ENCODE measurements at places on chromosomes 6 and 20.

- no peak for ATAC-seq
These were observed 36.9 kb downstream of the CCN2 start for GRCh38 chr6:131914234-131914633.

- ATAC-seq, result peak; percentile 82
These were observed at the start of gene PDE7B for GRCh38 chr6:135851442-135852271. Gene PDE7B (plus strand): TSS chr6:135851701.

DNA sequence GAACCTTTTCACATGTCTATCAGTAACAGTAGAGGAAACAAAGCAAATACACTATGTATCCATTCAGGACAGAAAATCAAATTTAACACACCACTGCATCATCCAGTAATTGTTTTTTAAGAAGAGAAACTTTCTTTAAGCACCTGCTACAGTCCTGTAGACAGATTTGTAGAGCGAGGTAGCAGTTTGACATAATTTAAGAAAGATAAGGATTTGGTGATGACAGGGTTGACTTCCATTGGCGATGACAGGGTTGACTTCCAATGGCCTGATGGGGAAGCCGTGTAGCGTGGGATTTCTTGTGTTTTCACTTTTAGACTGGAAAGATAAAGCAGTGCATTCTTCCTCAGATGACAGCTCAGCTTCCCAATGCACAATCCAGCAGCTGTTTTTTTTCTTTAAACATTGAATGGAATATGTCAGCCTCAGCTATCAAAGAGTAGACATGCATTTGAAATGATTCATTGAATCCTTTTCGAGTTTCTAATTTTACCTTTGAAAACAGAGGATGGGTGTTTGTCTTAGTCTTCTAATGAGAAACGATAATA lies 68.5 kb downstream of the ECT2L start:
- ATAC-seq, result no peak

- no peak for ATAC-seq
These were observed 141.3 kb downstream of the PXDC1 start for GRCh38 chr6:3610206-3610605.

DNA sequence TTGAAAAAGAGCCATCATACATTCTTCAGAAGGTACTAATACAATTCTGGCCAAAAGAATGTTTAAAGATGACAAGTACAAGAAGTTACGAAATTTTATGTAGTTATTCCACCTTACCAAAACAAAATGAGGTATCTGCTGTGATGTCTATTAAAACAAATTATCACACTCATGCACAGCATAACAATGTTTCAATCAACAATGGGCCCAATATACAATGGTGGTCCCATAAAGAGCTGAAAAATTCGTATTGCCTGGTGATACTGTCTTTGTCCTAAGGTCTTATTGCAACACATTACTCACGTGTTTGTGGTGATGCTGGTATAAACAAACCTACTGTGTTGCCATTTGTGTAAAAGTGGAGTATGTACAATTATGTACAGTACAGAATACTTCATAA lies 3.6 kb upstream of the NUP153 start:
- ATAC-seq, result no peak

GRCh38 chr6:138958595-138958994 lies 29.5 kb downstream of the REPS1 start:
- ATAC-seq, result no peak

GRCh38 chr20:62511300-62511914 lies 35.6 kb upstream of the GATA5 start:
- no peak for ATAC-seq

- no peak for ATAC-seq
These were observed 1.1 kb upstream of the BEND6 start for GRCh38 chr6:56953597-56954402.

DNA sequence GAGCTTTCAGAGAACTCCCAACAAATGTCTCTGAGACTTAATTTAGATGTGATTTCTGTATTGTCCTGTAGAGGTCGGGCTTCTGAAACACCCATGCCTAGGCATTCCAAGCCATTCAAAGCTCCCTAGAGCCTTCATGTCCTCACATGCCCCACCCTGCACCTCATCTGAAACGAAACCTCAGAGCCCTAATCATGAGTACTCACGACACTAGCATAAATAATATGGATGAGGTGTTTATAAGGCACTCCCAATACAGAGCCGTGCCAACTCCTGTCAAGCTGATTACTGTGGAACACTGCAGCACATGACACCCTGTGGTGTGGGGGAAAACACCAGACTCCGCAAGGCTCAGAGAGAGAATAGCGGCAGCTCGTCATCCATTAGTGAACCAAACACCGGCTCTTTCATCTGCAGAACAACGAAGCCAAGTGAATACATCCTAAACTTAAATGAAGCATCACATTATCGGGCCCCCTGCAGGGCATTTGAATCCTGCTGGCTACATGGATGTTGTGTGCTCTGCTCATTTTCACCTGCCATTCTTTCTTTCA lies 83.8 kb downstream of the FNDC1 start:
- ATAC-seq, result peak; percentile 59

GRCh38 chr20:52313341-52313963 lies 121.9 kb upstream of the ZFP64 start:
- no peak for ATAC-seq

GRCh38 chr20:51187261-51187660 lies 164.4 kb upstream of the KCNG1 start:
- no peak for ATAC-seq

DNA sequence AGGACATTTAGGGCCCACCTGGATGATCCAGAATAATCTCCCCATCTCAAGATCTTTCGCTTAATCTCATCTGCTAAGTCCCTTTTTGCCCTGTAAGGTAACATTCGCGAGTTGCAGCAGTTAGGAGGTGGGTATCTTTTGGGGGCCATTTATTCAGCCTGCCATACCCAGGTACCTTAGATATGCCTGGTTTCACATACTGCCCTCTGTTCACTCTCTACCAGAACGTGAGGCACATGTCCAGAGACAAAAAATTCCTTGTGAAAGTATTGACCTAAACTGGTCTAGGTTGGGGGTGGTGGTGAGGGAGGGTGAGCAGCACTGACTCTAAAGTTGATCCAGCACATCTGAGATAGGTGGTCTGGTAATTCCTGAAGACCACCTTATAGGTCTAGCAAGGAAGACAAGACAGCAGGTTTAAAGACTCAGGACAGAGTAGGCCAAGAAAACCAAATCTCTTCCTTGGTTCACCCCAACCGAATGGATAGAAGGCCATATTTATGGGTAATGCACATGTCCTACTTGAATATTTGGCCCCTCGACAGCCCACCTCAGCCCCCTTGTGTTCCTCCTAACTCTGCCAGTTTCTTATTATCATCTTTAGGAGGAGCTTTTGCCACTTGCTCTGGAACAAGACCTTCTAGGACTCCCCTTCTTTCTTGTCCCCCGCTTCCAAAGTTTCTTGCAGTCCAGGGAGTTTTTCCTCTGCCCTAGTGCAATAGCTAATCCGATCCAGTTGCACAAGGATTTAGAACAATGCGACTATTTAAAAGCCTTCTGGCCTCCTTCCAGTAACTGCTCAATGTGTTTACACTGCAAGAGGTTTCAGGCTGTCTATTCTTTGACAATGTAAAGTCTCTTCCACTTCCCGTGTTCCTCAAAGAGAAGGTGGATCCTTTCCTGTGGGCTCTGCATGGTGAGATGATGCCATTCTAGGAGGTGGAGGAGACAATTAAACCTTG lies 213.0 kb upstream of the LAMP5 start:
- no peak for ATAC-seq

- peak; percentile 47 for ATAC-seq
These were observed 44.9 kb downstream of the OR2B2 start for GRCh38 chr6:27867051-27867944.

- no peak for ATAC-seq
These were observed 25.8 kb upstream of the CARMIL1 start for GRCh38 chr6:25253351-25253750.

DNA sequence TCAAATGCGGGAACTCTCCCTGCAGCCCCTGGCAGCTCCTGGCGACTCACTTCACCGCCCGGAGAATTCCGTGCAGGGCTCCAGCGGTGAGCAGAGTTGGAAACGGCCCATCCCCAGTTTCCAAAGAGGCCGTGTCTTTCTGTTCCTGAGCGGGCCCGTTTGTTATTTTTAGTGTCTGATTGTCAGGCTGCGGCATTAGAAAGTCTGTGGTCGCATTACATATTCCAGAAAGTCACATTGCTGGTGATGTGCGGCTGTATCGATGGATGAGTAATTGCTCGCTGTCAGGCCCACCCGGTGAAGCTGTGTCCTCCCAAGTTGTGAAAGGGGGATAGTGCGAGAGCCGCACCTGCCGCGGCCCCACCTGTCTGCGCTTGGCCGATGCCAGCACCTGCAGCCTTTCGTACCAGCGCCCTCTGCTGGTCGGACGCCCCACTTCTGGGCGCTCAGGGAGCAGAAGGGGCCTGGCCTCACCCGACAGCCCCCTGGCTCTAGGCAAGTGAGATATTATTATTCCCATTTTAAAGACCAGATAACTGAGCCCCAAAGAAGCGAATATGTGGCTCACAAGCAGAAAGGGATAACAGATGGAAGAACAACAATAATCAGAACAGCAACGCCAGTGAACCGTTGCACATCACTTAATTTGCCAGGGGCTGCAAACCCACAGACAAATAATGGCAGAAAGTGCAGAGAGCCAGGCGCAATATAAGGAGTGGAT lies 244.9 kb downstream of the TSHZ2 start:
- peak; percentile 56 for ATAC-seq

DNA sequence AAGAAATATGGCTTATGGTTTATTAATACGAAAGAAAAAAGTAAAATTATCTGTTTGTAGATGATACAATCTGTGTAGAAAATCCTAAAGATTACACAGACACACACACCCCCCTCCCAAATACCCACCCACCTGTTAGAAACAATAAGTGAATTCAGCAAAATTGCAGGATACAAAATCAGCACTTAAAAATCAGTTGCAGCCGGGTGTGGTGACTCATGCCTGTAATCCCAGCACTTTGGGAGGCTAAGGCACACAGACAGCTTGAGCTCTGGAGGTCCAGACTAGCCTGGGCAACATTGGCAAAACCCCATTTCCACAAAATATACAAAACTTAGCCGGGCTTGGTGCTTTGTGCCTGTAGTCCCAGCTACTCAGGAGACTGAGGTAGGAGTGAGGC lies 42.3 kb downstream of the NINL start:
- no peak for ATAC-seq

- no peak for ATAC-seq
These were observed 3.6 kb upstream of the TAAR8 start for GRCh38 chr6:132548746-132549463.

DNA sequence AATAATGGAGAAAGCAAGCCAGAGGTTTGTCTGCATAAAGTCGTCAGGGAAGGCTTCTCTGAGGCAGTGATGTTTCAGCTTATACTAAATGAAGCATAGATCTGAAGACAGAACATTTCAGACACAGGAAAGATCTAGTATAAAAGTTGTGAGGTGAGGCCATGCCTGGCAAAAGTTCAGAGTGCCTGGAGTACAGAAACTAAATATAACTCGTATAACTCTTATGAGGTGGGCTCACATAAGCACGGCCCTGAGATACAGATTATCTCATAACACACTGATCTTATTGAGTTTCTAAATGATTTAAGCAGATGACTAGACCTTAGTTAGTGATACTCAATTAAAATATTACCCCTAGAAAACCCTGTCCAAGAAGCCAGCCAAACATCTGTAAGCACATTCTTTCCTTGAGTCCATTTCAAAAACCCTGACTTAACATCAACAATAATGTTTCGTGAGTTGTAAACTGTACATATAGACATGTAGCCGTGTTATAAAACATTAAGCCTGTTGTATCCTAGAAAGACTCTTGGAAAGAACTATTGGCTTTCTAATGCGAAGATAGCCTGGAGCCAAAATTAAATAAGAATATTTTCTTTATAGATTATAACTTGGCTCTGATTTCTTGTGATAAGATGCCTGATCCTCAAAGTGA lies 667.6 kb downstream of the TENT5A start:
- no peak for ATAC-seq

DNA sequence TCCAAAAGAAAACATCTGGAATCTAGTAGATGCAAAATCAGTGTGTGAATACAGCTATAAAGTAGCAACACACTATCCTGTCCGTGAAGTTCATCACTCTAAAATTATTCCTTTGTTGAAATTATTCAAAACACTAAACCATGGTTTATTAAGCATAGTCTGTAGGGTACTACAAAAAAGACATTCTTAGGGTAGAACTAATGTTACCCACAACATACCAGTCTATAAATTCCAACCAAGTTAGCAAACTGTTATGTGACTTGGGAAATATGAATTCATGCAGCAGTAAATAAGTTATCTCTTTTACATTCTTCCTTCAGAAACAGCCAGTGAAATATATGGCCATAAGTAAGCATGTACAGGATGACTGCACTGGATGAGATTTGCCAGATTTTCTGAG lies 580.3 kb upstream of the ADGRB3 start:
- ATAC-seq, result no peak

- no peak for ATAC-seq
These were observed 474.1 kb downstream of the CD109 start for GRCh38 chr6:74170118-74170517.

- peak; percentile 94 for ATAC-seq
These were observed 30.2 kb downstream of the ZHX3 start for GRCh38 chr20:41287327-41287726.

- no peak for ATAC-seq
These were observed 352.5 kb downstream of the CDH26 start for GRCh38 chr20:60310560-60311349.

GRCh38 chr20:21503345-21503744 lies 10.5 kb downstream of the NKX2-2 start:
- peak; percentile 57 for ATAC-seq

GRCh38 chr20:50713657-50714101 lies 17.7 kb upstream of the PARD6B start:
- no peak for ATAC-seq

DNA sequence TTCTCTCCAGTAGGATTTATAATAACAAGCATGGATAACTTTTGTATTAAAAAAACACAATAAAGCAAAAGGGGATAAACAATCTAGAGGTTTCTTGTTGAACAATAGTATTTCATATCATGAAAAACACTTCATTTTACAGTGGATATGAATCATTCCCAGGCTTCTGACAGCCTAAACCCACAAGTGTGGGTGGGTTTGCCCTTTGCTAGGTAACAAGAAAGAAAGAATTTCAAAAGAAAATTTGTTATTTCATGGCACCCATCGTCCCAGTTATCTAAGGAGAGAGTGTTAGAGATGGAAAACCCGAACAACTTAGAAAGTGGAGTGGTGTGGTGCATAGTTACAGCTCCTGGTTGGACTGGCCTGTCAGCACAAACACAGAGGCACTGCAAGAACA lies 76.1 kb upstream of the GPR6 start:
- no peak for ATAC-seq

DNA sequence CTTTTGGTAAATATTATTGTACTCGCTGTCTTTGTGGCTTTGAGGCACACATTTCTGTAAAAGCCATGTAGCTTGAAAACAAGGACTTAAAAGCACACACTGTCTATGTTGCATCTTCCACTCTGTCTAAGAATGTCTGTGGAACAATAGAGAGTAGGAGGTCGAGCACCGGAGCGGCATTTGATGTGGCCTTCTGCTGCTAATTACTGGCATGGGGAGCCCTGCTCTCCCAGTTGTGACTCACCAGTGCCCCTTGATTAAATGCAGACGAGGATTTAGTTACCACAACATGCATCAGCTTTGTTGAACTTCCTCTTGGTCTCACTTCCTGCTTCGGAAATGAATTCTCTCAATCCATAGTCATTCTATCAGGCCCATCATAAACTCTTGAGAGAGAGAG lies 680.7 kb upstream of the SLC35B3 start:
- ATAC-seq, result no peak

GRCh38 chr6:145734486-145735355 lies 599 bp downstream of the EPM2A start:
- peak; percentile 86 for ATAC-seq
